SHP77 treated with DMSO at 0.1 percent for 48 hours (cell line): ENCODE measurements at places on chromosomes 6 and 20.

- no peak for DNase-seq
Measured at GRCh38 chr6:14925699-14926026, 320.2 kb upstream of the JARID2 start.

GRCh38 chr6:28353356-28353755 is 3.6 kb downstream of the ZKSCAN3 start:
- no peak for DNase-seq

- DNase-seq: no peak
Measured at GRCh38 chr6:52359403-52359802, 2.5 kb upstream of the PAQR8 start.

- no peak for DNase-seq
Measured at GRCh38 chr6:85081102-85081501, 316.7 kb upstream of the TBX18 start.

DNA sequence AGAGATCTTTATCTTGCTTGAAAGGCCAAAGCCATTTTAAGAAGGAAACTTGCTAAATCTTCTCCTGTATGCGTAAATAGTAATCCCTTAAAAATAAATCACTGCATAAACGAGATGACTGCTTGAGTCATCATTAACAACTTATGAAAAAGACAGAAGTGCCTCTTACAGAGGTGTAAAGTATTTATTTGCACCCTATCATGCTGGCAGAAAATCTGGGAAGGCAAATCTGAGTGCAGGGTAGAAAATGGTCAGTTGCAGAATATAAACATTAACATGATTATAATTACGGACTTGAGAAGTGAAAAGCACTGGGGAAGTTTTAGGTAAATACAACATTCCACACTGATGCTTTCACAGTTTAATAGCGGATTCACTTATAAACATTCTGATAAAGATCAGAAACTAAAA is 67.5 kb upstream of the FBXO30 start:
- no peak for DNase-seq

GRCh38 chr6:33161354-33162331 is 30.6 kb downstream of the COL11A2 start:
- no peak for DNase-seq

DNA sequence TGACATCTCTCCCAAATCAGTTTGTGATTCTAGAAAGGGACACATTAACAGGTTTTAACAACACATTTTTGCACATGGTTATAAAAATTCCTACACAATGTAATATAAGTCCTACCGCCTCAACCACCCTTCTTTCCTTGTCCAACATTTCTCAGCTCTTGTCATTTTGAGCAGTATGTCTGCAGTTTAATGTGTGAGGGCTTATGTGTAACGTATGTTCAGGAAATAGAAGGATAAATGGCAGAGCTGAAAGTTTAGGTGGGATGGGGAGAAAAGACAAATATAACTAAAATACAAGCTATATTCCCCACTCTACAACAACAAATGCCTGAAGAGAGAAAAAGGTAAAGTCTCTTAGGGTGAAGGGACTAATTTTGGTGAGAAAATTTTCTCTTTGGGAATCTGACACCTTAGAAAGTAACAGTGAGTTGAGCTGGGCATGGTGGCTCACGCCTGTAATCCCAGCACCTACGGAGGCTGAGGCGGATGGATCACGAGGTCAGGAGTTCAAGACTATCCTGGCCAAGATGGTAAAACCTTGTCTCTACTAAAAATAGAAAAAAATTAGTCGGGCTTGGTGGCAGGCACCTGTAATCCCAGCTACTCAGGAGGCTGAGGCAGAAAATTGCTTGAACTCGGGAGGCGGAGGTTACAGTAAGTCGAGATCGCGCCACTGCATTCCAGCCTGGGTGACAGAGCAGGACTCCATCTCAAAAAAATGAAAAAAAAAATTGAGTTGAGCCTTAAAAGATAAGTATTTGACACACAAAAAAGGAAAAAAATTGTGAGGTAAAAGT is 5.1 kb downstream of the PNRC1 start:
- DNase-seq: no peak

GRCh38 chr6:19841181-19841580 is 4.0 kb downstream of the ID4 start:
- no peak for DNase-seq

GRCh38 chr6:79833264-79833963 is 113.9 kb downstream of the ELOVL4 start:
- no peak for DNase-seq

DNA sequence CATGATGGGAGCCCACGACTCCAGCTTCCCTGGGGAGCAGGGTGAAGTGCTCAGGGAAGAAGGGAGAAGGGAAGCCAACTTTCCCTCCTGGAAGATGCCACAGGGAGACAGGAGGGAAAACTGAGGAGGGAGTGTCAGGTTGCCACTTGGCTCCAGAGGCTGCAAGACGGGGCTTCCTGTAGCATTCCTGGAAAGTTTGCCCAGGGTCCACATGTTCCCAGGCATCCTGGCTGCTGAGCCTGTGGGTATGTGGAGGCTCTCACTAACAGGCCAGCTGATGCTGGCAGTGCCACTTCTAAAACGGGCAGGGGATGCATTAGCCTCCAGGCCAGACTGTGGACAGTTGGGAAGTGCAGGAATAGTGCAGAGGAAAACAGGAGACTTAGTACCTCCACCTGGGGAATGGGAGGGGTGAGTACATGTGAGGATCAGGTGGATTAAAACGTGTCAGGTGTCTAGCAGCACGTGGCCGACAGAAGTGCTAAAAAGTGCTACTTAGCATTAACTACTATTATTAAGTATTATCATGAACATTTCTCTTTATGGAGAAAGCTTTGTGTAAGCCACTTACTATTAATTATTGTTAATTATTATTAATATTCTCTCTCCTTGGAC is 33.2 kb downstream of the BANF2 start:
- DNase-seq: no peak

GRCh38 chr20:38982291-38982690 is 20.1 kb downstream of the DHX35 start:
- no peak for DNase-seq

DNA sequence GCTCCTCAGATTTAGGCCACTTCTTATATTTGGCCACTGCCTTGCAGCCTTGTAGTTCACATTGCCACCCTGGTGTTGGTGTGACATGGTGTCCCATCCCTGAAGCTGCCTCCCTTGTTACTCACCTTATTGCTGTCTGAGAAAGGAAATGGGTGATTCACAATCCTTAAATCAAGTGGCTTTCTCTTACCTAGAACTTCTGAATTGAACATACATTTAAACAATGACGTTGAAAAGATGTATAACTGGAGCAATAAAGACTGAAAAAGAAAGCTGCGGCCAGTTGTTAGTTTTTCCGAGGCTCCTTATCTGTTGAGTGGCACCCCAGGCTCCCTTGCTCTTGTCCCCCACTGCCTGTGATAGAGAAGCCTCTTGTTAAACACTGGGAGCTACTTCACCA is 28.8 kb upstream of the GNRH2 start:
- DNase-seq: no peak

DNA sequence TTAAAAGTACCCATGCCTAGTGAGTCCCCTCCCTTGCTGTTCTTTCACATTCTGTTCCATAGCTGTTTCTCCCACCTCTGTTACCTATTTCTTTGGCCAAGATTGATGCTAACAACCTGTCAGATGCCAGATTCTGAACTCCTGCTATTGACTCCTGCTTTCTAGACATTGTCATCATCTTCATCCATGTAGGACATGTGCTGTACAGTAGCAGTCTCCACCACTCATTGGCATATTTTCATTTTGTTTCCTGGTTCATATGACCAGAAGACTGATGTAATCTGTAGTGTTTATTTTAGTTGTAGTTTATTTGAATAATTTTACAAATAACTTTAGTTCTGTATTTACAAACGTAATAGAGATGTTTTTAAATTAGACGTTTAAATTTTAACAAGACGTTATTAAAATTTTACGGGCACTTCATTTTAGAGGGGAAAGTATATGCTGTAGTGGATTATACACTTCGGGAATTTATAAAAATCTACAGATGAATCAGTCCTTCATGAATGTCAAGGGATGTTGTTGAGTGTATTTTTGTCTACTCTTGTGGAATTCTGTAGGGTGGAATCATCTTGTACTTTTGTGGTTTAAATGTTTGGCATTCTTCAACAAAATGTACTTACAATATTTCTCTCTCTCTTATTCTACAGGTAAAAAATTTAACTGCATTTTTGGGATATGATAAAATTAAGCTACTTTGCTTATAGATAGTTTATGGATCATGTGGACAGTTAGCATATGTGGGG is 34.1 kb downstream of the TRMT11 start:
- no peak for DNase-seq

DNA sequence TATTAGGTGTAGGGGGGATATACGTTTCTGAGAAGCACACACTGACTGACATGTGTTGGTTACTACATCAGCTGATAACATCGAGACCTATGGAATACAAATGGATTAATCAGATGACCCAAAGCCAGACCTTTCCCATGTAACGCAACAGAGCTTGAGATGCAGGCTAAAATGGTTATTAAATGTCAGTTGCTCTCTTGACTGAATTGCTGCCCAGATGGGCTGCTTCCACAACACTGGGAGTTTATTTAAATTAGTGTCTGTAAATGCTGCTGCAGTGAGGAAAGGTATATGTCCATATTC is 298.8 kb downstream of the PHACTR1 start:
- DNase-seq: no peak

DNA sequence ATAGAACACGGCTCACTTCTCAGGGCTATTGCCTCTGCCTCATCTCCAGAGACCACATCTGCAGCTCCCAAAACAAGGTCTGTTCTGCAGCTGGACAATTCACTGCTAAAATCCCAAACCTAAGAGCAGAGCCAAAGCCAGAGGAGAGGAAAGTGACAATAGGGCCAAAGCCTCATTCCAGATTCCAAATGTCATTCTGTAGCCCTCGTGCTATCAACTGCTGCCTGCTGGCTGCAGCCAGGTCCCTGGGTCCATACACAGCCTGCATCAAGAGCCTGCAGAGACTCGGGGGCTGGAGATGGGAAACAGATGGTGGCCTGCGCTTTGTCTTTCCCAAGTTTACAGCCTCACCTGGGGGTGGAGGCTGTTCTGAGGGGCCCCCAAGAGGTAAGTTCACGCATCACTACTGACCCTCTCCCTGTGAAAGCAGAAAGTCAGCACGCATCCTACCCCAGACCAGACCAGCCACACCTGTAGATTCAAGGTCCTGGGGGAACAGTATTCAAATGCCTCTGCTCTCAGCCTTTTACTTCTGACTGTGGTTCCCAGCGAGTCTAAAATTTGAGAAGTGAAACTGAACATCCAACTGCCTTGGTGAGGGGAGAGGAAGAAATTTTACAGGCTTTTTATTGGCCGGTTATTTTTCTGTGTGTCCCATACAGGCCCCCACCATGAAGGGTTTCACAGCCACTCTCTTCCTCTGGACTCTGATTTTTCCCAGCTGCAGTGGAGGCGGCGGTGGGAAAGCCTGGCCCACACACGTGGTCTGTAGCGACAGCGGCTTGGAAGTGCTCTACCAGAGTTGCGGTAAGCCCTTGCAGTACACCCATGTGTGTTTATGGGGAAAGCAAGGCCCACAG is at the start of gene LY86:
LY86 (plus strand) TSS at position 657 of the 860 bp plus-strand sequence; CDS start at position 672, 15 bp downstream.
- DNase-seq: no peak

DNA sequence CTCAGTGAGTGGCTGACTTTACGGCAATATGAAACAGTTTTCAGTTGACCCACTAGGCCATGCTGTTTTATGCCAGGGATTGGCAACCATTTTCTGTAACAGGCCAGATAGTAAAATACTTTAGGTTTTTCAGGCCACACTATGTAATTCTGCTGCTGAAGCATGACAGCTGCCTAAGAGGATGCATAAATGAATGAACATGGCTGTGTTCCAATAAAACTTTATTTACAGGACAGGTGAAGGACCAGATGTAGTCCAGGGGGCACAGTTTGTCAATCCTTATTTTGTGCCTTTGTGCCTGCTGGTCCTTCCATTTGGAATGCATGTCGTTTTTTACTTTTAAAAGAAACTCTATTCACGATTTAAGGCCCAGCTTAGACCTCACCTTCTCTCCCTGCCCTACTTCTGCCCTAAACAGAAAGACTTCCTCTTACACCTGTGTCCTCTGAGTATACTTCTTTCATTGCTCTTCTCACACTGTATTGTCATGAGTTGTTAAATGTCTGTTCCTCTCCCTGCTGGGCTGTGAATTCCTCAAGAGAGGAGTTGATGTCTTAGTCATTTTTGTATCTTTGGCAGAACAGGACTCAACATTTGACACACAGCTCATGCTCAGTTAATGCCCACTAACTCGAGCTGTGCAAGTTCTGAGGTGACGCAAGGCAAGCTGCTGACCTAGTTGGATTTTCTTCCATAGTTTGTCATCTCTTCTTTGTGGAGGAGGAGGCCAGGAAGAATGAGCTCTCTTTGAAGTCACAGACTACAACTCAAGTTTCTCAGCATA is 90.1 kb upstream of the MAP7 start:
- no peak for DNase-seq

DNA sequence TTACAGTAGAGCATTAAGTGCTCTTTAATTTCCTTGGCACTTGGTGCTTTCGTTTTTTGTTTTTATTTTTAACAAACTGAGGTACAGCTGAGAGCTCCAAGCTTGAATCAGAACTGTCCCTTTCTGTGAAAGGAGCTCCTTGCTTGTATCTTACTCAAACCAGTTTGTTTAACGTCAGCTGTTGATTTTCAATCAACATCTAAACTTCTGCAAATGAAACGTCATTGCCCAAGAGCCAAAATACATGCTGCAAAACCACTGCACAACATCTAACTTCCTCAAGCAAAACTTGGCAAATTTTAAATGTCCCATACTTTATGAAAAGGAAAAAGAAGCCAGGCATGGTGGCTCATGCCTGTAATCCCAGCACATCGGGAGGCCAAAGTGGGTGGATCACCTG is 15.2 kb downstream of the VNN2 start:
- DNase-seq: no peak

GRCh38 chr6:46014511-46015118 is 1.0 kb downstream of the CLIC5 start:
- no peak for DNase-seq

GRCh38 chr6:158895661-158896060 is 76.5 kb upstream of the EZR start:
- DNase-seq: no peak

- no peak for DNase-seq
Measured at GRCh38 chr6:158718461-158719046, 68.7 kb downstream of the SYTL3 start.

GRCh38 chr6:131116755-131117360 is 18.4 kb upstream of the AKAP7 start:
- DNase-seq: no peak
